ENCODE measurements at places on chromosomes 16 and 17.

GRCh38 chr17:14341866-14342265, 41.0 kb downstream of the HS3ST3B1 start:
- DNase-seq = no peak

- no peak for DNase-seq
Measured at GRCh38 chr17:76869496-76870376, 1.5 kb downstream of the MGAT5B start.

- DNase-seq = no peak
Measured at GRCh38 chr16:27706866-27707685, 157.1 kb downstream of the KATNIP start.

DNA sequence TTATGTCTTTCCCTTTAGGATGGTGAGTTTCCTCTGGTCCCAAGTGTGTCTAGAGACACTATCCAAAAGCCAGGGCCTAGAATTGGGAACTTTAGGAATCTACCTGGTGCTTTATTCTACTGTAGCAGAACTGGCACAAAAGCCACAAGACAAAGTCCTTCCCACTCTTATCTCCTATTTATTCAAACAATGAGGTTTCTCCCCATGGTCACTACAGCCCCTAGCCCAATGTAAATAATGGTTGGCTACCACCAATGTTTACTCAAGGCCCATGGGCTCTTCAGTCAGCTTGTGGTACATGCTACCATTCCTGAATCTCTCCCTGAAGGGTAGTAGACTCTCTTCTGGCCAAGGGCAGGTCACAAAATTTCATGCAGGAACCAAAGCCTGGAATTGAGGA, 789.4 kb upstream of the KIF2B start:
- DNase-seq = no peak

GRCh38 chr16:86082418-86083030, 183.6 kb downstream of the IRF8 start:
- DNase-seq = no peak

DNA sequence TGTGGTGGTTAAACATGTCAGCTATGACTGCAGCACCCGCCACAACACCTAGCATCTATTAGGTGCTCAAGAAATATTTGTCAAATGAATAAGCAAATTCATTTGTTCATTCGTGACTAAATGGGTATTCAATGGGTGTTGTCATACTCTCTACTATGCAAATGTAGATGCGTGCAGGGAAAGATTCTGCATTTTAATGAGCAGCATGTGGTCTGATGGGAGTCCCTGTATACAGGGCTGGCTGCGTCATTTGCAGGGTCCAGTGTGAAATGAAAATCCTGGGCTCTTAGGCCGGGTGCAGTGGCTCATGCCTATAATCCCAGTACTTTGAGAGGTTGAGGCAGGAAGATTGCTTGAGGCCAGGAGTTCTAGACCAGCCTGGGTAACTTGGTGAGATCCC, 97.5 kb downstream of the CACNG3 start:
- DNase-seq = no peak
